ENCODE measurements at places on chromosomes 3 and 15.
A peak's percentile ranks its signal among the peaks of the same experiment; 100 is the strongest.

DNA sequence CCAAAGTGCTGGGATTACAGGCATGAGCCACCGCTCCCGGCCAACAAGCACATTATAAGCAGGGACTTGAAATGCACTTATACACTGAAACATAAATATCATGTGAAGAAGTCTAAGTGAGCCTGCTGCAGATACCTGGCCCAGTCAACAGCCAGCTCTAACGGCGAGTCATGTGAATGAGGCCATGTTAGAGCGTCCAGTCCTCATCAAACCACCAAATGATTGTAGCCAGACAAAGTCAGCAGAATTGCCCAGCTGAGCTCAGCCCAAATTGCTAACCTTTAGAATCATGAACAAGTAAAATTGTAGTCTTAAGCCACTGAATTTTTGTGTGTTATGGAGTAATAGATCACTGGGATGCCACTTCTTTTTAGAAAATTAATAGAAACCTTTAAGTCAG, 37.8 kb upstream of the UACA start:
- no peak for DNase-seq

DNA sequence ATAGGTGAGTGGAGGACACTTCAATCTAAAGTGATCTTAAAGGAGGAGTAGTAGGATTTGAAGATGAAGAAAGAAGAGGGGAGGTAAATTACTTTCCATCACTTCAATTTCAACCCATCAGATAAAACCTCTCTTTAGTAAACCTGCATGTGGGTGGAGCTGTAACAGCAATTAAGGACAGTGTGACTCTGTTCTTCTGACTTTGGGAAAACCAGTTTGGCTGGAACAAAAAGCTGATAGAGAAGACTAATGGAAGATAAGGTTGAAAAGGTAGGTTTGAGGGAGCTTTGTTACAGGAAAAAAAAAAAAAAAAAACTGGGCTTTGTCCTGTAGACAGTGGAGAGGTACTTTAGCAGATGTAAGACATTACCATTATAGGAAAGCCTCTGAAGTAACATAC, 4.5 kb upstream of the GSK3B start:
- no peak for DNase-seq

DNA sequence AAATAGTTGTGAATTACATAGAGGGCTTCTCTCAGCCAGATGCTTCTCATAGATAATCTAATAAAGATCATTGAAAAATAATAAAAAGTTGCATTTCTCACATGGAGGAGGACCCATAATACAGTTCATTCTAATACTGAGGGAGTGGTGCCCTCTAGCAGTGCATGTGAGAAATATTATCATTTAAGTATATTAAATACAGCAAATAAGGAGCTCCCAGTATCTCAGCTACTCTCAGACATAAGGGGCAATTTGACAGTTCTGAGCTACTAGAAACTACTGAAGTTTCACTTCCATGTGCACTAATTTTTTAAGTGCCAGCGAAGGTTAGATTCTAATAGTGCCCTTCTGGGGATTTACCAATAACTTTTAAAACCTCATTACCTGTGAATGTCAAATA, 188.3 kb downstream of the IL5RA start:
- no peak for DNase-seq

GRCh38 chr15:47095833-47096232, 621.5 kb upstream of the SEMA6D start:
- no peak for DNase-seq

DNA sequence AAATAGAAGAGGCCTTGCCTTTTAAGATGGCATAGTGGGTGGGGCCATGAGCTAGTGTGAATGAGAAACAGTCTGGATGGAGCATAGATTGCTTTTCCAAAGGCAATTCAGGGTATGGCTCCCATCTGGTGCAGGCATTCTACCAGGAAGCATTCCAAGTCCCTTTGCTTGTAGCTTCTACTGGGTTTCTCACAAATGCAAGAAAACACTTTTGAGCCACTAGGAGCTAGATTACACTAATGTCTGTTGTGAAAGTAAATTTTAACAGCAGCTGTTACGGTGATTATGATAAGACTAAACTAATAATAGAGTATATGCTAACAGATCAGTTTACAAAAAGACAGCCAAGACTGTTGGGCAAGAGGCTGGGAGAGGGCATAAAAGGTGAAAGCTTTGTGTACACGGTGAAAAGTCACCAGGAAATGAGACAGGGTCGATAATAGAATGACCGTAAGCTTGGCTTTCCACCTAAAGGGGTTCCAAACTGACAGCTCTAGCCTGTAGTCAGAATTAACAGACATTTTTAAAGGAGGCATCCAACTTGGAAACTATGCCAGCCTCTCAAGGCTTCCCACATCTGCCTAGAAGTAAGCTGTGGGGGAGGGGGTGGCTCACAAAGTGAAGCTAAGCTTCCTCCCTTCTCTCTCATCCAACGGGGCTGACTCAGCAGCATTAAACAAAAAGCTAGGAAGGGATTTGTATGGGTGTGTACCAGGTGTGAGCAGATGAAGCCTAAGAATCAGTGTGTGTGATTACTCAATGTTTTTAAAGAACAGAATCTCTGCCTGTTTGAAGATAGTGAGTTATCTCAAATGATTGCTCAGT, 61.1 kb upstream of the GPD1L start:
- no peak for DNase-seq

DNA sequence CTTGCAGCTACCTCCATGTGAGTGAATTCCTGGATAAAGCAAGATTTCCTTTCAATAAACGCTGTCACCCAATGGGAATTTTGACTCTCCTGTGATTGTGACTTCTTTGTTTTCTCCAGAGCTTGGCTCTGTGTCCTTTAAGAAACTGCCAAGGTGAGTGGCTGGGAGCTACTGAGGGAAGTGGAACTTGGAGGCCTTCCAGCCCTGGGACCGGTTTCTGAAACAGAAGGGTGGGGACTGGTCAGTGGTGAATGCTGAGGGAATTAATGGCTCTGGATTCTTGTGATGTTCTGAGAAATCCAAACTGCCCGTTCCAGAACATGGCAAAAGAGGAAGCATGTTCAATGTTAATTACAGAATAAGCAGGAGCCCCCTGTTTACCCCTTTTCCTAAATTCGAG, 41.1 kb upstream of the MYZAP start:
- DNase-seq: no peak

GRCh38 chr3:14783480-14784086, 35.2 kb upstream of the FGD5 start:
- DNase-seq: no peak

- DNase-seq: no peak
Measured at GRCh38 chr3:72548981-72549380, 299.3 kb downstream of the SHQ1 start.

- no peak for DNase-seq
Measured at GRCh38 chr3:176789281-176789705, 408.0 kb downstream of the TBL1XR1 start.

DNA sequence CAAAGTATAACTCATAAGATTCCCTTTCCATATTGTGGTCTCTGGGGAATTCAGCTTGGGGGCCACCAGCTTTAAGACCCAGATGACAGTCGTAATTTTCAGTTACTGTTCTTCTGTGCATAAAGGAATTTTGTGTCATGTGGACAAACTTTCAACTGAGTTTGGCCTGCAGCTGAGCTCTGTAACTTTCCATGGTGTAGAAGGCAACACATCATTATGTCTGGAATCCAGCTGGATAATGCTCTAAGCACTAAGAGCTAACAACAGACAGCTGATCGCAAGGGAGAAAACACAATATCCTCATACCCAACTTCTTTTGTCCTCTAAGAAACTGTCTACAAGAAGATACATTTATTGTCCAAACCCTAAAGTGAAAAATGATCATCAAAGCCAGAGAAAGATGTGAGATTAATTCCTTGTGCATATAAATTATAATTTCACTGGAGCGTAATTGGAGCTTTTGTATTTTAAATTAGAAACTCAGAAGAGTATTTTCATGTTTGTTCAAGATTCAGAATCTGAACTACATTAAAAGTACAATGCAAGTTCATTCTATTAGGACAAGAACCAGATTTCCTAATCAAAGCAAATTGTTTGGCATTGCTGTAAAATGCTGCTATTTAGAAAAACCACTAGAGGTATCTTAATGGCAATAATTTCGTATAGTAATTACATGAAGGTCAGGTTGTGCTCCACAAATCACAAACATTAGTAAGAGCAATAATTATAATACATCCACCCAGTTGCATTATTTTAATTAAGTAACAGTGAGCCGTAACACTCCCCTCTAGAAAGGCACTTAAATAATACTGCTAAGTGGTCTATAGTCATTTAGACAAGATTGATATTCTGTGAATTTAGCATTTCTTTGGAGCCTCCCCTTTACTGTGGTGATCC, 218.8 kb downstream of the ATP8B4 start:
- DNase-seq: no peak

GRCh38 chr3:68972358-68972979, 40.1 kb upstream of the TAFA4 start:
- peak; percentile 48 for DNase-seq

DNA sequence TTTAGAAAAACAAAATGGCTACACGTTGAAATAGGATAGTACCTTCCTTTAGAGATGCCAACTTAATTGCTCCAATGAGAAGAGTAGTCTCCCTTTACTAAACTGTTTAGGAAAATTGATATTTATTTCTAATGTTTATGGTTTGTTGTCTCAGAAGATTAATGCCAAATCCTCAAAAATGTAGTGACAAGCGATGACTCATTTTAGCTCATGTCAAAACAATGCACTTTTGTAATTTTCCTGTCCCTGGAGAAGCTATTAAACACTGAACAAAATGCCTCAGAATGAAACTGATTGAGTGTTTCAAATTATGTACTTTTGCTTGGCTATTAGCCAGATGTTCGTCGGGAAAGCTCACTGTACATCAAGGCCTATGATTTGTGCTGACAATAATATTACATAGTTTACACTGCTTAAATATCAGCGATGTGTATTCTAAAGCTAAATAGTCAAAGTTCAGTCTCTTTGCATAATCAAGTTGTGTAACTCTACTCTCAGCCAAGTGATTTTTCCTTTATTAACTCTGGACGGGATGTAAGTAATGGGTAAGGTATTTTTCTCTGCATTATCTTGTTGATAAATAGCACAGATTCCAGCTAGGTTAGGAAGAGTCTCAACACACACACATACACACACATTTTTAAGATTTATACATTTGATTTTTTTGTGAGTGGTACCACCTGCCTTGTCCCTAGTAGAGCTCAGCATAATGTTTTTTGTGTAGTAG, 83.7 kb downstream of the CMSS1 start:
- no peak for DNase-seq

DNA sequence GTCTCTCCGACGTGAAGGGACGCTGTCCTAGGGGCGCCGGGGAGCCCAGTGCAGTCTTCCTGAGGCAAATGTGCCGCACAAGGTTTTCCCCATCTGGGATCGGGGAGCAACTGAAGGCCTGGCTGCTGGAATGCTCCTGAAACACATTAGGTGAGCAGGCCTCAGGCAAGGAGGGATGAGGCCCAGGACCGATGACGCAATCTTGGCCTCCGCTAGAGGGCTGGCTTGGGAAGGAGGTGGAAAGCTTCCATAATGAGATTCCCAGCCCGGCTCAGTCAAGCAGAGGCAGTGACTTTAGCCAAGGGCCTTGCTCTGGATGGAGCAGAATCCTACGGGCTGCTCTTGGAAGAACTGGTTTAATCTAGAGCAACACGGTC, 50.8 kb downstream of the CPN2 start:
- no peak for DNase-seq

DNA sequence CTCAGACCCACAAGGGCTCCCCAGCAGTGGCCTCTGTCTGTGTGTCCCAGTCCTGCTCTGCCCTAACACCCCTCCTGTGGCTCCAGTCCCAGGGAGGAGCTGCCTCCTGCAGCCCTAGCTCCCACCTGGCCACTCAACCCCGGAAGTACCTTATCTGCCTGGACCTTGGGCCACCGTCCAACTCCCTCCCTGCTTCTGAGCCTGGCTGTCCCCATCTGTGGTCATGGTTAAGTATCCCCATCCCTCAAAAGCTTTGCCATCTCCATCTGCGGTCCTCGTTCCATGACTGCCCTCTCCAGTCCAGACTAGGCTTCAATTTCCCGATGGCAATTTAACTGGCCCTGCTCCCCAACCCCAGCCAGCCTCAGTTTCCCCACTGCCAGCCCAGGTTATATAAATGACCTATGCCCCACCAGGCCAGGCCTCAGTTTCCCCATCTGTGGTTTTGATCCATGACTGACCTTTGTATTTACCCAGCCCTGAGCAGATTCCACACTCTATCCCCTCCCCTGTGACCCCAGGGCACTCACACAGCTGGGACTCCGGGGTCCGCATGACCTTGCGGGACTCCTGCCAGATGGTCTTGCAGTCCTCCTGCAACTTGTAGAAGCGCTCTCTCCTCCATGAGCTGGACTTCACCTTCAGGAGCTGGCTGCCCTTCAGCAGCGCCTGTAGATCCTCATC, 9.6 kb downstream of the PLCD1 start:
- DNase-seq: no peak

DNA sequence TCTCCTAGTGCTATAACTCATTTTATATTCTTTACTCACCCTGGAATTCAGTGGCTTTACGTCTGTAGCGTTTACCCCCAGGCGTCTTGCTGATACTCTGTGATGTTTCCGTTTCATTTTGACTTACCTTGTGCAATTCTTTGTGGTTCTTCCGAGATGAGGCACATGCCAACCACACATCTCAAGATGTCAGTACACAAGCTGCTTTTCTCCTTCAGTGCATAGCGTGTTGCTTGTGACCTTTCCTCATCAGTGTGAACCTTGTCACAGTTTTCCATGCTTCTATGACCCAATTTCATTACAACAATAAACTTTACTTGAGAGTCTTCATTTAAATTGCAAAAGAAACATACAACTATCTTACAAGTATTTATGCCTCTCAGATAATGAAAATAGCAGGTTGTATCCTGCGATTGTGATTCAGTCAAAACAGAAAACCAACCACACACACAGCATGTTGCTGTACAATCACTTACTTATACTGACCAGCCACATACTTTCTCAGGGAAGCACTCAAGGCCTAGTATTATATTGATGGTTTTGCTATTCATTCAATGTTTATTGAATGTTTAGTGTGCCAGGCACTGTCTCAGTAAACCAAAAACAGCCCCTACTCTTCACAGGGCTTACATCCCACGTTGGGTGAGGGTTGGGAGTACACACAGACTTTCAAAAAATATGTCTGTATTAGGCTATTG, 4.6 kb upstream of the TBL1XR1 start:
- no peak for DNase-seq

DNA sequence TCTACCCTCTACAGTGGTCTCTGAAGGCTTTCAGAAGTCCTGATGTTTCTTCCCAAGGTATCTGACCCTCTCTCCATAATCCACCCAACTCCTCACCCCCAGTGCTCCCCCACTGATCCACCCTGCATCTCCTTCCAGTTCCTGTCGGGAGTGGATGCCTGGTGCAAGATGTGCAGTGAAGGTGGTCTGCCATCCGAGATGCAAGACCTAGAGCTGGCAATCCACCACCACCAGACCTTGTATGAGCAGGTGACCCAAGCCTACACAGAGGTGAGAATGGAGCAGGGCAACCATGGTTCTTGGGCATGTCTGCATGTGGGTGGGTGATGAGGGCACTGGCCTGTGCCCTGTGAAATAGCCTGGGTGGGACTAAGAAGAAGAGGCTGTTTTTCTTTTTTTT, 337.8 kb upstream of the ROPN1 start:
- no peak for DNase-seq

GRCh38 chr15:70526221-70526973, 237.0 kb downstream of the UACA start:
- peak; percentile 32 for DNase-seq

GRCh38 chr3:44184319-44184953, 57.2 kb upstream of the TOPAZ1 start:
- no peak for DNase-seq
